ENCODE measurements at places on chromosomes 2 and 18.

DNA sequence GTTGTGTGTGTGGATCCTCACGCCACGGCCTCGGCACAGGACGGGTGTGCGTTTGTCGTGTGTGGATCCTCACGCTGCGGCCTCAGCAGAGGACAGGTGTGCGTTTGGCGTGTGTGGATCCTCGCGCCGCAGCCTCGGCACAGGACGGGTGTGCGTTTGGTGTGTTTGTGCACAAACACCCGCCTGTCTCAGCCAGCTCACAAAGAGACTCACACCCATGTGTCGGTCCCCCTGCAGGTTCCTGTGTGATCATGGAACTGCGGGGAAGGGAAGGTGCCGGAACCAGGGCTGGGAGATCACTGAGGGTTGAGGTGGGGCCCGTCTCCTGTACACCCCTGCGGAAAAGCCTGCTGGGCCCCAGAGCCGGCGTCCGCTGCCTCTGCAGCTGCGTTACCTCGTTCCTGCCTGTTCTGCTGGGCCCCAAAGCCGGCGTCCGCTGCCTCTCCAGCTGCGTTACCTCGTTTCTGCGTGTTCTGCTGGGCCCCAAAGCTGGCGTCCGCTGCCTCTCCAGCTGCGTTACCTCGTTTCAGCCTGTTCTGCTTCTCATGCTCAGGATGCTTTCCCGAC is 53.6 kb downstream of the CTDP1 start:
- no peak for DNase-seq

GRCh38 chr2:62293490-62294271 is 97.8 kb downstream of the B3GNT2 start:
- DNase-seq = peak; percentile 16

DNA sequence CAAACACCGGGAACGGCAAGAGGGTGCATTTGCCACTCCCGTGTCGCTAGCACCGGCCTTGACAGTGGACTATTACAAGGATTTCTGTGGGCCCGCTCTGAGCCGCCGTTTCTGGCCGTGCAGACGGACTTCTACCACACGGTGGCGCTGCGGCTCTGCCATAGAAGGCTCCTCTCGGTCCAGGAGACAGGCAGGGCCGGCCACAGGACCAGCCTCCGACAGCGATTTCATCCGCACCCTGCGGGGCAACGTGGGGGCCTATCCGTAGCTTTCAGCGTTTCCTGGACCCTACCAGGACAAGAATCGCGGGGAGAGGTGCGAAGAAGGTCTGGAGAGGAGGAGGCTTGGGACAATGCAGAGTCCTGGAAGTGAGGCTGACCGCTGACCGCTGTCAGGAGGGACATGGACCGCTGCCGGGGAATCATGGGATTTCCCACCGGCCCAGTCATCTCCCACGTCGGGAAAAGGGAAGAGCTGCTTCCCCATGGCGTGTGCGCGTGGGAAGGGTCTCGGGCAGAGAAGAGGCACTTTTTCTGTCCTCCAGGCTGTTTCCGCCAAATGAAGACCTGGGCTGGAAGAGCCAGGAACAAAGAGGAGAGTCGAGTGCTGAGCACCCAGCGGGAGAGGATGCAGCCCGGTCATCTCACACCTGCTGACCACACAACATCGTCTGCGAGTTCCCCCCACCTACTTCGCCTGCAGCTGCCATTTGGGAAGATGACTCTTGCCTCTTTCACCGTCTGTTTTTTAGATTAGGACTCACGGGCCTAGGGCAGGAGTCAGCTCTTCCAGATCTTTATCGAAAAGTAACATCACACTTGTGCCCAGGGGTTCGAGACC is 35.5 kb upstream of the HAAO start:
- peak; percentile 77 for DNase-seq

DNA sequence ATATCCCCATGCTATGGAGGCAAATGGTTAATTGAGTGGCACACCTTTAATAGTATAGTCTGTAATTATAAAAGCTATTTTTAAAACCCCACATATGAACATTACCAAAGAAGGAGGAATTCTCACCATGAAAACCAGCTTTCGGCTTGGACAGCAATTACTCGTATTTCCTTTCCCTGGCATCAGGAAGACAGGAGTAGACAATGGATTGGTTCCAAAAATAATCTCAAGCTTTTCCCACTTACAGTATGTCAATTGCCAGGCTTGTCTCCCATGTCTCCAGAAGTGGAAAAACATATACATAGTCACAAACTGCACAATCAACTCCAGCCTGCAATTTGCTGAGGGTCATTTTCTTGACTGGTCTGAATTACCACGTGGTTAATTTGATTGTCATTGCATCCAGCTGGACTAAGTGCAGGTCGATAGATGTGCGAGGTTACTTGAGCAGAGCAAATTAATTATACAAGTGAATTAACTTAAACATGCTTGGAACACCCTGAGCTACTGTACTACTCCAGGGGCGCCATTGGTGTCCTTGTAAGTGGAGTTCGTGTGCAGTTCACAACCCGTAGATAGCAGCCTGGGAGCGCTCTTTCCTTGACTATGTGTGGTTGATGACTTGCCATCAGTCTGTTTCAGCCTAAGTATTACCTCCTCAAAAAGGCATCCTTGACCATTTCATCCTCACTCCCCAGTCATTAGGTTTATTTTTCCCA is 124.3 kb upstream of the PELI1 start:
- DNase-seq = no peak

DNA sequence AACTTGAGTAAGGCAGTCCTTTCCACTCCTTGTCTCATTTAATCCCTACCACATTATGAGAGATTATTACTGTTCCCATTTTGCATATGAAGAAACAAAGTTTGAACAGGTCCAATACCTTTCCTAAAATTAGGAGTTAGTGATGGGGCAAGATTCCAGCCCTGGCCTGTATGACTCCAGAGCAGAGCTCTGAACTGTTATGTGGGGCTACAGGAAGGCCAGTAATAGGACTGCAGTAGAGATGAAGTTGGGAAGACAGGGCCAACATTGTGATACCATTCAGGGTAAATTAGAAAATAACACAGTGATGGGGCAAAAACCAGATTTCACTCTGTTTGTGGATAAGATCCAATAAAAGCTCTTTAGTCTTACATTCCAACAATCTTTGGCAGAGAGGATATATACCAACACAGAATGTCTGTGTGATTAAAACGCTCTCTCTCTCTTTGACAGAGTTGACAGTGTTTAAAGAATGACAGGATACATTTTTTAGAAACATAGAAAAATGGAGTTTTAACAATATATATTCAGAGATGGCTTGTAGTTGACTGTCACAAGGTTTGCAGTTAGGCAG is 22.7 kb downstream of the KATNAL2 start:
- no peak for DNase-seq

DNA sequence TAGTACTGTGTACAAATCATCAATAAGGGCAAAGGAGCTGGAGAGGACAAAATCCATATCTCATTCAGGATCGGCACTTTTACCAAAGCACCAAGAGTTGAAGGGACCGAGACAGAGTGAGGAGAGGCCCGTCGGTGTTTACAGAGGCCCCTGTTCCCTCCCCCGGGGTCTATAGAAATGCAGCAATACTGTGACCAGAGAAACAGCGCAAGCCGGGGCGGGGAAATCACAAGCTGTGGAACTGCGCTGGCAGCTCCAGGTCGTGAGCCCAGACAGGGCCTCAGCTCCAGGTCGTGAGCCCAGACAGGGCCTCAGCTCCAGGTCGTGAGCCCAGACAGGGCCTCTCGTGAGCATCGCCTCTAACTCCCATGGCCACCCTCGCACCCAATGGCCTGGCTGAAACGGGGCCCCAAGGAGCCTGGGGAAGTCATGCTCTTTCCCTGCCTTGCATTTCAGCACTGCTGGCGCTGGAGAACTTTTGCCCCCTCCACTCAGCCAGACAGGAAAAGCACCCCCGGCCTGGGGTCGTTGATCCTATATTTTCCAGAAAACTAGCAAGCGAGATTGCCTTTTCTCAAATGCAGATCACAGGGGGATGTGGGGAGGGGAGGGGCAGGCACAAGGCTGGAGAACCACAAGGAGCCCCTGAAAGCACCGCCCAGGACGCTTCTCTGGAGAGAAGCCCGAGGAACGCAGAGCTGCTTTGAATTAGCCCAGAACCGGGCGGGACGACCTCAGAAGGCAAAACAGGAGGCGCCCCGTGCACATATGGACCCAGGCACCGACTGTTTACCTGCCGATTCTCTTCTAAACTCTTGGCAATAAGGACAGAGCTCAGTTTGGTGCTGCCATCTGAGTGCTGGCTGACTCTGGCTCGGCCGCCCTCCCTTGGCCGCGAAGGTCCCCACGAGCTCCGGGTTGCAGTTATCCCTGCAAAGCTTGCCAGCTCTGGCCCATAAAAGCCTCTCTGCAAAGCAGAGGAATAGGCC is 223.7 kb downstream of the ACKR3 start:
- DNase-seq = no peak

DNA sequence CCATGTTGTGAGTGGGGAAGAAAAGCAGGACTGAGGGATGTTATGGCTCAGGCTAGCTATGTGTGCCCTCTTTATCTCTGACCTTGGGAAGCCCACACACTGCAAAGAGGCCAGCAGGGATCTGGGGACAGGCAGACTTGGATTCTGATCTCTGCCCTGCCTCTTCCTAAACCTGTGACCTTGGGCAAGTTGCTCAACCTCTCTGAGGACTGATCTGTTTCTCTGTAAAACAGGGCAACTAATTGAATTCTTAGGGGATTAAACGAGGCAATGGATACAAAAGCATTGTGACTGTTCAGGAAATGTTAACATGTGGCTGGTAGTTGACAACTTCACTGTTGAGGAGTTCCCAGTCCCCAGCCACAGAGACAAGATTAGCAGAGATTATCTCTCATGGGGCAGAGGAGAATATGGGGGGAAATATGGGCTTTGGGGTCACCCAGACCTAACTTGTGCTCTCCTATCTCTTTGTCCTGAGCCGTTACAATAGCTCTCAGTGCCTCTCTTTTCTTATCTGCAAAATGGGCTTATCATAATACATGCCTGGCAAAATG is 184.7 kb upstream of the GLI2 start:
- DNase-seq = no peak

- no peak for DNase-seq
Observed at GRCh38 chr2:98829581-98830270, 98.8 kb upstream of the MGAT4A start.

- no peak for DNase-seq
Observed at GRCh38 chr2:8576525-8577167, 105.2 kb upstream of the ID2 start.

GRCh38 chr2:134639265-134639664 is 79.5 kb downstream of the TMEM163 start:
- DNase-seq = no peak

DNA sequence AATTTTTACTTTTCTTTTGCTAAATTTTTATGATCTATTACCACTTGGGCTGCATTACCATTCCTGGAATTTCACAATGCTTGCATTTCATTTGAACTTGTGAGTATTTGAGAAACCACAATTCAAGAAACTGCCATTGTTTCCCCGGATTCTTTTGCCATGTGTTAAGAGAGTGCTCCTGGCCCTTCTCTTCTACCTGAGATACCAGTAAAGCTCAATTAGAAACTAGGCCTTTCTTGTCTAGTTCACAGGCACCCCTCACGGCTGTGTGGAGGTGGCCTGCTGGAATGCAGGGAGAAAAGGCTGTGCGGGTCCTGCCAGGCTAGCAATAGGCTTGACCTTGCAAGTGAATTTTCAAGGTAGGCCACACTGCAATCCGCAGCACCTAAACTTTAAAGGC is 40.8 kb downstream of the ZEB2 start:
- DNase-seq = no peak

DNA sequence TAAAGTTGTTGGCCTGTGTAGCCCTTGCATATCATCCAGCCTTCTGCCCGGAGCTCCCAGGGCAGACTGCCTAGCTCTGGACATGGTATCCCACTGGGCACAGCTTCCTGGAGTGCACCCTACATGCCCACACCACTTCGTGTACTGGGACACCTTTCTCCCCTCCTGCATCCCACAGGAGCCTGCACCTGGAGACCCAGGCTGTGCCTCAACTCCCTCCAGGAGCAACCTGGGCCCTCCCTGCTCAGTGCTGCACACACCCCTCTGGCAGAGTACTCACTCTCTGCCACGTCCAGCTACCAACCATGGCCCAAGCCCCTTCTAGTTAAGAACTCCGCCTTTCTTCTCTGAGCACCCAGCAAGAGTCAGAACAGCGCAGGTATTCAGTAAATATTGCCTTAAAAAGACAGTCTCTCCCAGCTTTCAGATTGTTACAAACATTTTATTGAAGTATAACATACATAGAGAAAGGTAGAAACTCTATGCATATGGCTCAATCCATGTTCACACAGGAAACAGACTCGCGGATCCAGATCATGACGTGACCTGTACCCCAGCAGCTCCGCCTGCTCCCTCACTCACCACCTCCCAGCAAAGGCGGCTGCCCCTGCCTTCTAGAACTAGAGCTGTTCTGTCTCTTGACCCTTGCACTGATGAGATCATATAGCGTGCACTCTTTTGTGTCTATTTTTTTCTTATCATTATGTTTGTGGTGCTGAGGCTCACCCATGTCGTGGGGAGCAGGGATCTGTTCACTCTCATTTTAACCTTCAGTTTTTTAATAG is 98.4 kb upstream of the MYCN start:
- DNase-seq = no peak

DNA sequence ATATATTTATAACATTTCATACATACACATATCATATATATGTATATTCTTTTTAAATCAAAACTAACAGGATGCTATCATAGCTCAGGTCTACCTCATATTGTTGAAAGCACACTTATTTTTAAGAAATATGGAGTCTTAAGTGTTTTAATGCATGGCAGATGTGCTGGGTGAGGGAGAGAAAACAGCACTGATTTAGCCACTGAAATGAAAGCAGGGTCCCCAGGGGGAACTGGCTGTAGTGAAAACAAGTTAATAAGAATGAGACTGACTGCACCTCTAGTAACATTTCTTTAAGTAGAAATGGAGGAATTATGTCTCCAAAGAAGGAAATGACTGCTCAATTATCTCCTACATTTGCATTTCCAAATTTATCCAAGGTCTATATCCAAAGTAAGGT is 857.8 kb downstream of the DCDC2C start:
- DNase-seq = no peak

GRCh38 chr2:110770959-110771431 is 38.6 kb downstream of the ACOXL start:
- DNase-seq = no peak

DNA sequence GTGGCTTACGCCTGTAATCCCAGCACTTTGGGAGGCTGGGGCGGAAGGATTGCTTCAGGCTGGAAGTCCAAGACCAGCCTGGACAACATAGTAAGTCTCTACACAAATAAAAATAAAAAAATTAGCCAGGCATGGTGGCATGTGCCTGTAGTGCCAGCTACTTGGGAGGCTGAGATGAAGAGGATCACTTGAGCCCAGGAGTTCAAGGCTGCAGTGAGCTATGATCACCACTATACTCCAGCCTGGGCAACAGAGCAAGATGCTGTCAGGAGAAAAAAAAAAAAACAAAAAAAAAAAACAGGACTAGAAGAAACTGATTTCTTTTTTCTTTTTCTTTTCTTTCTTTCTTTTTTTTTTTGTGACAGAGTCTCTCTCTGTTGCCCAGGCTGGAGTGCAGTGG is 13.6 kb downstream of the SPDYA start:
- DNase-seq = no peak

DNA sequence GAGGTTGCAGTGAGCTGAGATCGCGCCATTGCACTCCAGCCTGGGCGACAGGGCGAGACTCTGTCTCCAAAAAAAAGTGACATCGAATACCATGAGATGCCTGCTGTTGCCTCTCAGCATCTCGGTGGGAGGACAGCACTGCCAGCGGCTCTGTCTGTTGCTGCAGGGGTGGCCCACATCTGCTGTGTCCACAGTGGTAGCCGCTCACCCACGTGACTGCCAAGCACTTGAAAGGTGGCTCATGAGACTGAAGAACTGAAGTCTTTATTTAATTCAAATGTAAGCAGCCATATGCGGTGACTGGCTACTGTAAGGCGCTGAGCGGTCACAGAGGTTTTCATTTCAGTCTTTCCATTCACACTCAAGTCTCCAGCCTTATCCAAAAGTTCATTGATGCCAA is 25.8 kb downstream of the IMPA2 start:
- no peak for DNase-seq

GRCh38 chr2:208092093-208092832 is 32.1 kb downstream of the CRYGD start:
- no peak for DNase-seq

Measured in NCI-H1436 (cell line).